ENCODE measurements at places on chromosomes 1 and 21.

- DNase-seq = no peak
Measured at GRCh38 chr1:7621334-7622219, 149.5 kb upstream of the VAMP3 start.

DNA sequence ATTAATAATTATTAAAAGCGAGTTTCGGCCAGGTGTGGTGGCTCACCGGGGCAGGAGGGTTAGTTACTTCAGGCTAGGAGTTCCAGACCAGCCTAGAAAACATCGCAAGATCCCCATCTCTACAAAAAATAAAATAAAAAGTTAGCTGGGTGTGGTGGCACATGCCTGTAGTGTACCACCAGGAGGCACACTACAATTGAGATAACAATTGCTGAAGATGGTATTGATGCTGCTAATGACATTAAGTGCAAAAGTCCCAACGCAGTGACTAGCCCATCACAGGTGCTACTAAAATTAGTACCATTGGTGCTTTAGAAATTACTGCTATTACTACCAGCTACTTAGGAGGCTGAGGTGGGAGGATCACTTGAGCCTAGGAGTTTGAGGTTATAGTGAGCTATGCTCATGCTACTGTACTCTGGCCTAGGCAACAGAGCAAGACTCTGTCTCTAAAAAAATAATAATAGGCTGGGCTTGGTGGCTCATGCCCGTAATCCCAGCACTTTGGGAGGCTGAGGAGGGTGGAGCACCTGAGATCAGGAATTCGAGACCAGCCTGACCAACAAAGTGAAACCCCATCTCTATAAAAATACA is 156.6 kb downstream of the GREM2 start:
- peak; percentile 22 for DNase-seq

DNA sequence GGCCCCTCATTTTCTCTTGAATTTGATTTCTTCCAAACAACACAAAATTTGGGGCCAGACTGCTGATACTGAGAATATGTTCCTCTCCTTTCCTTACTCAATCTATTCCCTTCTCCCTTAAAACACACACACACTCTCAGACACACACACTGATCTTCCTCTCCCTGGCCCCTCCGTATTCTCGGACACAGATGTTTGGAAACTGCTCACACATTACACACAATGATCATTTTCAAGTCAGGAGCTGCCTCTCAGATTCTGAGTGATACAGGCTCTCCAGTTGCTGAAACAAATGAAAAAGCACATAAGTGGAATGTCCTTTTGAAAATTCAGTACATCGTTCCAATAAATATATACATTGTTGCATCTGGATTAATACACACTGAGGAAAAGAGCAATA is 161.3 kb downstream of the CLEC20A start:
- no peak for DNase-seq

DNA sequence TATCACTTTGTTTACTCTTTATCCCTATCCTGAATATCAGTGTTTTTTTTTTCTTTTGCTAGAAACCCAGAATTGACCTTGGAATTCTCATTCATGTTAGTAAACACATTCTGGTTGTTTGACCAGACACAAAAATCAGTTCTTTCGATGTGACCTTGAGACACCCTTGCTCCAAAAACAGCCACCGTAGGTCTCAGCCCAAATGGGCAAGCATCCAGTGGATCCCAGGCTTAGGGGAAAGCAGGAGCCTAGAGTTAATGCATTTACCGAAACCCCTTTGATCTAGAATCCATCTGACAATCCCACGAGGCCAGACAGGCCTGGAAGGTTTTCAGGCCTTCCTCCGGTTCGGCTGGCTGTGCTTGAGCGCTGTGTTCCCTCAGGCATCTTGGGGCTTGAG is 47.6 kb downstream of the IRF2BP2 start:
- DNase-seq = no peak

DNA sequence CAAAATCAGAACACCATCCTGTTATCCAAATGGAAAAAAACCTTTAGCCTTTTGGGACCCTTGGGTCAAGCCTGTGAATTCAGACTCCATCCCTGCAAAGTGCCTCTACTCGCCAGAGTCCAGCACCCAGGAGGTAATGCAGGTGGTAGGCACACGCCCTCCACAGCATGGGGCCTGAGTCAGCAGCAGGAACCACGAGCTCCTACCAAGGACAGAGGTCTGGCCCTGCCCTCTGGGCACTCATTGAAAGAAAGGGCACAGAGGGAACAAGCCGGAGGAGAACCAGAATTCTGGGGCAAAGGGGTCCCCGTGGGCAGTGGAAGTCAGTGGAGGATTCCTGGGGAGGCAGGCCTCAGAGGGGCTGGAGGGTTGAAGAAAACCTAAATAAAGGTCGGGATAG is 438.1 kb downstream of the NPHP4 start:
- no peak for DNase-seq

DNA sequence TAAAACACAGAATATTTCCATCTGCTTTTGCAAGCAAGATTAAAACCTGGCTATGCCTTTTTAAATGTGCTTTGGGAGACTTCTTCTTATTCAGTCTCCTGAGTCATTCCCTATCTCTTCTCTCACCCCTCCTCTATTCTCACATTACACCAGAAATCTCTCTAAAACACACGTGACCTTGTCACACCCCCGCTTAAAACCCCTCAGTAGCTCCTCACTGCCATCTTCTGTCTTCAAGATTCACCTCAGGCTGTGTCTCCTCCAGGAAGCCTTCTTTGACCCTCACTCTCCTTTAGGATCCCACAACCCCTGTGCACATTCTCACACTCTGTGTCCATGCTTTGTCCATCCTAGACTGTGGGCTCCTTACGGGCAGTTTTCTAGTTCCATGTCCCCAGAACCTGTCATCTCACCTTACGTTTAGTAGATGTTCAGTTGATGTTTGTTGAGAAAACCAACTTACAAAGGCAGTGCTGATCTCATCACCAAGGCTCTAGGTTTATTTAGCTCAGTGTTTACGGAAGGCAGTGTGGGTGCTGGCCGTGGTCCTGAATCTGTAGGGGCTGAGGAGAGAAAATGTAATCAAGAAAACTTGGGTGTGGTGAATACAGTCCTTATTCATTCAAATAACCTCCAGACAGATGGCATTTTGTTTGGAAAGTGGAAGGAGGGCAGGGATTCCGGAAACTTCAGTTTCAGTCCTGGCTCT is 143.5 kb downstream of the DMRTA2 start:
- peak; percentile 3 for DNase-seq

DNA sequence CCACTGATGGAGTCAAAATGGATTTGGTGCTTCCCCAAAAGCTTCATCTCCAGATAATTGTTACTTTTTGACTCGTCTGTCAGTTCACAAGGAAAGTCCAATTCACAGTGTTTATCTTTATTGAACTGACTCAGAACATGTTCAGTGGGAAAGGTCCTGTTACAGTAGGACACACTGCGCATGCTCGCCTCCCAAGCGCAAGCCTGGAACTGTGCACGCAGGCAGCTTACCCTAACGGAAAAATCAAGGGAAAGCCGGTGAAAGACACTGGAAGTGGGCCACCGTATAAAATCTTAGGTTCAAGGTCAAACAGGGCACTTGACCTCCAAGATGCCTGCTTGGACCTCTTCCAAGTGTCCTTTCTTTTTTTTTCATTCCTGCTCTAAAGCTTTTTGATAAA is 174.6 kb downstream of the USP25 start:
- DNase-seq = no peak

- DNase-seq = no peak
Measured at GRCh38 chr1:229155472-229155871, 115.4 kb upstream of the RAB4A start.

DNA sequence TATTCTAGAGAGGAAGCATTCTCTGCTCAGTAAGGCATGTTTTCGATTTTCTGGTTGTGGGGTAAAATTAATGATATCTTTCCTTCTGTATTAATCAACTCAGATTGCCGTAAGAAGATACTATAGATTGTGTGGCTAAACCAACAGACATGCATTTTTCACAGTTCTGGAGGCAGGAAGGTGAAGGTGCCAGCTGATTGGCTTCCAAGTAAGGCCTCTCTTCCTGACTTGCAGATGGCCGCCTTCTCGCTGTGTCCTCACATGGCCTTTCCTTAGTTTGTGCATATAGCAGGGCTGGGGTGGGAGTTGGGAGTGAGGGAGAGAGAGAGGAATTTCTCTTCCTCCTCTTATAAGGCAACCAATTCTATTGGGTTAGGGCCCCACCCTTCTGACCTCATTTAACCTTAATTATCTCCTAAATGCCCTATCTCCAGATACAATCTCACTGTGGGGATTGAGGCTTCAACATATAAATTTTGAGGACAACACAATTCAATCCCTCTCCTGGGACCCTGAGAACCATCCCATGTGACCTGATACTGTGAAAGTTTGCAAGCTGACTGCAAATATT is 52.3 kb upstream of the MRPS6 start:
- DNase-seq = no peak

- DNase-seq = no peak
Measured at GRCh38 chr1:31768939-31769704, 5.0 kb upstream of the ADGRB2 start.

DNA sequence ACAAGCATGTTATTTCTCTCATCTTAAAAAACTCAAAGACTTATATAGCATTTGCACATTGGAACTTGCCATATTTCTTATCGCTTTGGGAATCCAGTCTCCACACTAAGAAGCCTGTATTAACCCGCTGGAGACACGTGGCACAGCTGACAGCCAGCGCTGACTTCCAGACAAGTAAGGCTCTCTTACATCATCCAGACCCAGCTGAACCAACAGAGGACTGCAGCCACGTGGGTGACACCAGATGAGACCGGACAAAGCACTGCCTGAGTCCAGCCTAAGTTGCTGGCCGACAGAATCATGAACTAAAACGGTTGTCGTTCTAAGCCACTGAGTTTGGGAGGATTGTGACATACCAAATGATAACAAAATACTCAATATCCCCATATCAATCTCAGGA is 6.3 kb upstream of the CD247 start:
- DNase-seq = no peak

- DNase-seq = no peak
Measured at GRCh38 chr21:44682580-44683151, 703 bp upstream of the KRTAP12-1 start.

- DNase-seq = no peak
Measured at GRCh38 chr1:56586502-56586901, 7.1 kb upstream of the PLPP3 start.

GRCh38 chr1:229539863-229540506 is 18.5 kb downstream of the ABCB10 start:
- DNase-seq = no peak

DNA sequence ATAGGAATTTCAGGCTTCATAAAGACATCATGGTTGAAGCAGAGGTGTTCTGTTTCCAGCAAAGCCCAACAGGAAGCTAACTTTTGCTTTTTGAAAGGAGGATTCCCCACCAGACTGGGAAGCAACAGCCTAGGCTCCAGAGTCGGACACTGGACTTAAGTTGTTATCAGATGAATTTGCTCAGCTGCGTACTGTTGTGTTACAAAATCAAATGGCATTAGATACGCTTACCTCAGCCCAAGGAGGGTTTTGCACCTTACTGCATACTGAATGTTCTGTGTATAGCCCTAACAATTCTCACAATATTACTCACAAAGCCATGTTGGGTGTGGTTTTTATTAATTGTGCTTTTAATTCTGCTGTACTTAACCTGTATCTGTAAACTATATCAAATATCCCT is 547 bp upstream of the CHIA start:
- DNase-seq = no peak

DNA sequence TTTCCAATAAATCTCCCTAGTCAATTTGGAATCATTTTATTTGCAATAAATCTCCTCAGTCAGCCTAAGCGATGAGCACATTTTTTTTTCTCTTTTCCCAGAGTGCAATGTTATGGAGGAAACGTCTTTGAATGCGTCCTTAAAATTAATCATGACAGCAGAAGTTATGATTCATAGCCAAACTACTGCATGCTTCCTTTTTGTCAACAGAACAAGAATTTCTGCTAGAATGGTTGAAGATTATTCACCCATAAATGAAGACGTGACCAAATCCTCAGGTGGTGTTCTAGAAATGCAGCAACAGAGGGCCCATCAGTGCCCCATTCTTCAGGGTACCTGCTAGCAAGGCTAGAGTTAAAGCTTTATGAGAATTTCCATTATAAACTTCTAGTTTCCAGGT is 407.9 kb upstream of the PKN2 start:
- peak; percentile 32 for DNase-seq

GRCh38 chr1:168565825-168566224 is 10.6 kb upstream of the XCL1 start:
- DNase-seq = no peak

DNA sequence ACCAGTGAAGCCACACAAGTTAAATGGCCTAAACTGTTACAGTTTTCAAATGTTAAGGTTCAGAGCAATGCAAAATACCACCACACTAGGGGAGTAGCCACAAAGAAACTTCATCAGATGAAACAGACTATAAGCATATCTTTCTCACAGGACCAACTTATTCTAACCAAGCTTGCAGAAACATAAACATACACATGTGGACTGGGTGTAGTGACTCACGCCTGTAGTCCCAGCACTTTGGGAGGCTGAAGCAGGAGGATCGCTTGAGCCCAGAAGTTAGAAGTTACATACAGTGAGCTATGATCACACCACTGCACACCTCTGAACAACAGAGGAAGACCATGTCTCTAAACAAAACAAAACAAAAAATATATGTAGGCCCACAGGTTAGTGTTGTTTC is 17.3 kb downstream of the WDR47 start:
- DNase-seq = no peak

- DNase-seq = no peak
Measured at GRCh38 chr1:7780976-7781375, 3.1 kb upstream of the PER3 start.

DNA sequence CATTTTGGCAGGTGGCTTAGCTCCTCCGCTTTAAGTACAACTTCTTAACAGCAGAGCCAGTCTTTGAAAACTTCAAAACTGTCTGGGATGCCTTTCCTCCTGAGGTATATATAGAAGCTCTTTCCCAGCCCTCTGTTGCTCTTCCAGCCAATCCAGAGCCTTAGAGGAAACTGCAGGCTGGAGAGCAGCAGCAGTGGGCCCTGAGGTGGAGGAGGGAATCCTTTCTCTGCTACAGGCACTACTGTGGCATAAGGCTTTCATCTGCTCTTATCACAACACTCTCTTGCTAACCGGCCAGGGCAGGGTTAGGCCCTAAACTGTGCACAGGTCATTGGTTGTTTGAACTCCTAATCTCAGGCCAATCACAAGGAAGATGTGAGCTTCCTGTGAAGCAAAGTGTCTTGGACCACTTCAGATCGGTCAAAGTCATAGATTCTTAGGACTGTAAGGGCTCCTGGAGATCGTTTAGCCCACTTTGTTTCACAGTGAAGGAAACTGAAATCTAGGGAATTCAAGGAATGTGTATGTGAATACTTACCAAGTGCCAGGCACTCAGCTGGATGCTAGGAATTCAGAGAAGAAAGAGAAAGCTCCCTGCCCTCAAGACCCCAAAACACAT is at the start of gene RGS5:
TSS of gene RGS5 (minus strand) at position 84 of the 619 bp plus-strand sequence. CDS start at position 3, 81 bp downstream.
- DNase-seq = peak; percentile 68

GRCh38 chr1:182175361-182175931 is 113.9 kb upstream of the ZNF648 start:
- DNase-seq = no peak

GRCh38 chr1:112704934-112705627 is 1.8 kb downstream of the RHOC start:
- DNase-seq = peak; percentile 91

- DNase-seq = no peak
Measured at GRCh38 chr1:151124763-151125403, 21.5 kb downstream of the SEMA6C start.
